ENCODE measurements at places on chromosomes 6 and 20.

GRCh38 chr6:131727868-131728267 lies 17.1 kb upstream of the CTAGE9 start:
- DNase-seq: no peak

DNA sequence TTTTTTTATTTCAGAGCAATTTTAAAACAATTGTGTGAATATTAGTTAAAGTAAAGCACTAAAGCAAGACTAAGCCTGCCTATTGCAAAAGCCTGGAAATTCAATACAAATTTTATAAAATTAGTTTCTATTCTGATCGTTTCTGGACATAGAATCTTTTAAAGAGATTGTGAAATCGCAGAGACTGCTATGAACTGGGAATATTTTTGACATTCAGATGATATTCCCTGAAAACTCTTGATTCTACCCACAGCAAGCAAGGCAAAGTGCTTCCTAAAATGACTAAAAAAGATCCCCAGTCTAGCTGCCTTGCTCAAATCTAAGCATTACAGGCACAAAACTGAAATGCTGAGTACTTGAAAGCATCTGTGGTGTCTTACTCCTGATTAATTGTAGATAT lies 187.6 kb upstream of the CEP162 start:
- no peak for DNase-seq

- DNase-seq: no peak
Measured at GRCh38 chr6:107871016-107871415, 46.9 kb upstream of the SCML4 start.

DNA sequence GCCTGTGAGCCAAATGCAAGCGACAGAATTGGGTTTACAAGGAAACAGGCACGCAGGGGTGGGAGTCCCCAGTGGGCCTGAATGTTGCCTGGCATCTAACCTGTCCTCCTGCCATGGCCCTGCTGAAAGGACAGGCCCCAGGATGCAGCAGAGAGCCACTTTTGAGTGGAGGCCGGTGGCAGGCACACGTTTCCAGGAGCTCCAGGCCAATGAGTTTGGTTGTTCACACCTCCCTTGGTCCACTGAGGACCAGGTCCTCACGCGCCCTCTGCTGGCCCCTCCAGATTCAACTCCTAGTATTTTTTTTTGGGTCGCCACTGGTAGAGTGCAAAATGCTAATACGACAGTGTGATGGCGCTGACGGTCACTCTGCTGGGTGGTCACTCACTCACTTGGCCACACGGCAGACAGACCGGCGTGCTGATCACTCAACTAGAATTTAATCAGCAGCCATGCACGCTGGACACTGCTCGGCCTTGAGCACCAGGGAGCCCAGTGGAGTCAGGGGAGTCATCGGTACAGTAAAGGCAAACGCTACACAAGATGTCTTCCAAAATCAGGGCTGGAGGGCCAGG lies 81.7 kb upstream of the NFATC2 start:
- DNase-seq: peak; percentile 72

DNA sequence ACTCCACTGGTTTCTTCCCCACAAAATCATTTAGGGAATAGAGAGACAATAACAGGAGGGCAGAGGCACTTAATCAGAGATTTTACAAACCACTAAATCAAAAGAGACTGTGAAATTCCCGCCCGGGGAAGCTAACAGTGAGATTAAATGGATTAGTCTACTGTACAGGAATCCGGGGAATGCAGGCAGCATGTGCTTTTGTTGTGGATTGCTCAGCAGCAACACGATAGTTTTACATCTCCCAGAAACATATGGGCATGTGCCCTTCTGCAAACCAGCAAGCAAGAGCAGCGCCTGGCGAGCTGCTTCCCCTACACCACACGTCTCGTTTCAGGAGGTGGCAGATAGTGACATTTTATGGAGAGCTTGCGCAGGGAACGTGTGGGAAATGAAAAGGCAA lies 382.3 kb downstream of the CD83 start:
- peak; percentile 88 for DNase-seq

DNA sequence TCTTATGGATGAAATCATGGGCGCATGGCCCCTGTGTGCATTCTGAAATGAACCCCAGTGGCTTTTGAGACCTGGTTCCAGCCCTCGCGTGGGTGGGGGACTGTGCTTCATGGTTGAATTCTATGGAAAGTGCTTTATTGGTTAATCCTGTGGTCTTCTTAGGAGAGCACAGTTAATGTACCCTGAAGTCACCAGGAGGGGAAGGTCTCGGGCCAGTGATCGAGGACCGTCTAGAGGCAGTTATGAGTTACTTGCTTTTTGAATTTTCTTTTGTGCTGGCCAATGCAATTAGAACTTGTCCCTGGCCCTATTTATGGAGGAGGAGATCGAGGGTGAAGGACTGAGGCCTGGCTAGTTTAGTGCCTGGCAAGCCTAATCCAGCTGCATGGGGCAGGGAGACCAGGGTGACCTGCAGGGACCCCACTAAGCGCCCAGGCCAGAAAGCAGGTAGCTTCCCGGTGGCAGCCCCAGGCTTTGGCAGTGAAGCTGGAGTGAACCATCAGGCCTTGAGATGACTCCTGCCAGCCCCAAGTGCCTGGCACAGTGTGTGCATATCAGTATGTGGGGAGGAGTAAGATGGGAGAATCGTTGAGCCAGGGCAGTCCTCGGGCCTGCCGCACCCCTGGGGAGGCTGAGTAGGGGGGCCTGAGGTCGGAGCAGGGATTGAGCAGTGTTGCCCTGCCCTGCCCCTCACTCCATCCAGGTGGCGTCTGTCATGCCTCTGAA lies 144.6 kb upstream of the RNF24 start:
- no peak for DNase-seq

DNA sequence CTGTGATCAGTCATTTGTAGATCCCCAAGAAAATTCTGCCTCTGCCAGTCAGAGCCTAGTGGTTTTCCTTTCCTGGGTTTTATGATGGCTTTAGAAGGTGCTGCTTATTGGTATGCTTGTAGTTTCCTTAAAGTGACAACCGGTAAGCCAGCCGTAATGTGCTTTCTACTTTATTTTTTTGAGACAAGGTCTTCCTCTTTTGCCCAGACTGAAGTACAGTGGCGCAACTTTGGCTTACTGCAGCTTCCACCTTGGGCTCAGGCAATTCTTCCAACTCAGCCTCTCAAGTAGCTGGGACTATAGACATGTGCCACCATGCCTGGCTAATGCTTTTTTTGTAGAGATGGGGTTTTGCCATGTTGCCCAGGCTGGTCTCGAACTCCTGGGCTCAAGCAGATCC lies 23.5 kb downstream of the MCM8 start:
- DNase-seq: no peak

- no peak for DNase-seq
Measured at GRCh38 chr6:83594941-83595340, 82.6 kb downstream of the PRSS35 start.

DNA sequence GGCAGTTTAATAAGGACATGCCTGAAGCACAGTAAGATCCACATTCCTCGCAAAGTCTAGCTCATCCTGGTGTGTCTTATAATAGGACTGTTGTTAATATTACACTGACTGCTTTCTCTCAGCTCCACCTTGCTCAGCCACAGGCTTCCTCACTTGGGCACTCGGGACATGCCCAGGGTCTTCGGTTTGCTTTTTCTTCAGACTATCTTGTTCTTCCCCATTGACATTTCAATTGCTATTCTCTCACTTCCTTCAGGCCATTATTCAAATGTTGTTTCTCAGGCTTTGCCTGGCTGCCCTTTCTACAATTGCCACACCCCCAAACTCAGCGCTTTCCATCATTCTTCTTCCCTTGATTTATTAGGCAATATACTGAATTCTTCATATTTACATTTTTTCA lies 274.8 kb upstream of the RGS17 start:
- DNase-seq: no peak

DNA sequence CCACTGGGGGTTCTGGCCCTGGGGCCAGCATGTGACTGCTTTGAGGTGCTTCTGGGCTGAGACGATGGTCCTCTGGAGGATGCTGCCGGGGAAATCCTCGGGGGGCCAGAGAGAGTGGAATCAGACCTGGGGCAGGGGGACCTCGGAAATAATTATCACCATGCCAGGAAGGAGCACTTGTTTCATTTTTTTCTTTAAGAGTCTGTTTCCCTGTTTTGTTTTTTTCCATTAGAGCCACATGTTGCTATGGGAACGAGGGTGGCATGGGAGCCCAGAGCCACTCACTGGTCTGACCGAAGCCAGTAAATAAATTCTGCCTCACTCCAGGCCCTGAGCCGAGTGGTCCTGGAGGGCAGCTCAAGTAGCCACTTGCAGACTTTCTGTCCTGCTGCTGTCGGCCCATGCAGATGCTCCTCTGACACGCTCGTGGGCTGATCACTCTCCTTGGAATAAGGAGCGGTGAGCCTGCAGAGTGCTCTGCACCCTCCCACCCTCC lies 365.1 kb downstream of the ZFAND3 start:
- no peak for DNase-seq

- DNase-seq: no peak
Measured at GRCh38 chr20:1870792-1871550, 24.2 kb upstream of the SIRPA start.

DNA sequence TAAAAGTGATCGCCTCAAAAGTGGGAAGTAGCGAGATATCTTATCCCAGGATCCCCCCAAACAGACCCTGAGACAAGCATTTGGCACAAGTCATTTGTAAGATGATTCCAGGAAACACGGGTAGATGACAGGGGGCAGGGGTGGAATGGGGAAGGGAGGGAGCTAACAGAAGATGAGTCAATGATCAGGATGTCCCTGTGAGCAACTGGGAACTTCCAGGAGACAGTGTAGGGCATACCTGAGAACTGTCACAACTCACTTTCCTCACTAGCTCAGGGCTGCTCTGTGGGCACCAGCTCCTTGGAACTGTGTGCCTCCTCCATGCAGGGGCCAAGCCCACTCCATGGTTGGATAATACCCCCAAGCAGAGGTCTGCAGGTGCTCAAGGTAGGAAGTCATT lies 38.5 kb upstream of the VSX1 start:
- no peak for DNase-seq

DNA sequence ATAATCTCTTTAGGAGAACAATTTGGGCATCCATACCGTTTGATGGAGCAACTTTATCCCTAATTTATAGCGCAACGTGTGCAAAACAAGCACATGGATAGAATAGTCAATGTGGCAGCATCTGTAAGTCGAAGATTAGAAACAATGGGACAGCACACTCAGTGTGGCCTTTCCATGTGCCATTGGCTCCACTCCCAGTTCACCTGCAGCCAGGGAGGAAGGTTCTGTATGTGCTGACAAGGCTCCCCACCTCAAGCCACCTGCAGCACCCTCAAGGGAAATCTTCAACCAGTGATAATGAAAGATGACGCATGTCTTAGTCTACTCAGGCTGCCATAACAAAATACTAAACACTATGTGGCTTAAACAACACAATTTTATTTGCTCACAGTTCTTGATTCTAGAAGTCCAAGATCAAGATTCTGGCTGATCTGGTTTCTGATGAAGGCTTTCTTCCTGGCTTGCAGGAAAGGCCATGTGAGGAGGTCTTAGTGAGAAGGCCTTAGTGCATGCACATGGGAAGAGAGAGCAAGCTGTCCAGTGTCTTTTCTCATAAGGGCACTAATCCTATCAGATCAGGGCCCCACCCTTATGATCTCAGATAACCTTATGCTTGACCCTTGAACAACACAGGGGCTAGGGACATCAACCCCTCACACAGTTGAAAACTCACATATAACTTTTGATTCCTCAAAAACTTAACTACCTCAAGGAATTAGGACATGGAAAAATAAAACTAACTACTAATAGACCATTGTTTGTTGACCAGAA lies 34.9 kb upstream of the SHLD1 start:
- no peak for DNase-seq

DNA sequence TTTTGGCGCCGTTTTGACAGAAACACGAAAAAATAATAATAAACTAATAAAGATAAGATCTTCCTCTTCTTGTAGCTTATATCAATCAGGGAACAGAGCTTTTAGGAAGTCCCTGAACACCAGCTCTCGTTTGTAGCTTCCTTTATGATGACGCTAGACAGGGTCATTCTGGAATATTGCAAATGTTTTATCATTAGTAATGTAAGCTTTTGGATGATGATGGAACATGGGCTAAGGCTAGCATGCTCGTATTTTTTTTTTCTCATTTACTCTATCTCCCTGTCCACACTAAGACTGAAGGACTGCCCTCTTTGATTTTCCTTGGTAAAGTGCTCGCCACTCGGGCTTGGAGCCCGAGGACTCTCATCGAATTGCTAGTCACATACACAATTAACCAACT lies 22.1 kb upstream of the POM121L2 start:
- DNase-seq: no peak

GRCh38 chr6:47187893-47188587 lies 121.7 kb downstream of the TNFRSF21 start:
- no peak for DNase-seq

- DNase-seq: no peak
Measured at GRCh38 chr6:30349421-30350177, 4.6 kb downstream of the RPP21 start.

DNA sequence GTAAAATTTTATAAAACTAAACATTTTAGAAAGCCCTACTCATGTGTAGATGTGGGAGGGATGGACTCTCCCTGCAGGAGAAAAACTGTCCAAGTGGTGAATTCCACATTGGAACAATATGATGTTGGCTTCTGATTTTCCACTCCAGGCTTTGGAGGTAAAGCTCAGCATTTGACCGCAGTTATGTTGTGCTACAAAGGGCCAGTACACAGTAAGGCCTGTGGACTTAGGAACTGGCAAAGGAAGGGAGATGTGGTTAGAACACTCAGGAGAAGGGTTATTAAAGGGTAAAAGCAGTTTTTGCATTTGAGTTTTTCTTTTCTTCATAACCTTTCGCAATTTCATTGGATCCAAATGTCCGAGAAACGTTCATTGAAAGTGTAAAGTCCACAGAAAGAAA lies 150.3 kb upstream of the SASH1 start:
- DNase-seq: peak; percentile 68

- DNase-seq: no peak
Measured at GRCh38 chr6:125173341-125174095, 19.9 kb downstream of the TPD52L1 start.

DNA sequence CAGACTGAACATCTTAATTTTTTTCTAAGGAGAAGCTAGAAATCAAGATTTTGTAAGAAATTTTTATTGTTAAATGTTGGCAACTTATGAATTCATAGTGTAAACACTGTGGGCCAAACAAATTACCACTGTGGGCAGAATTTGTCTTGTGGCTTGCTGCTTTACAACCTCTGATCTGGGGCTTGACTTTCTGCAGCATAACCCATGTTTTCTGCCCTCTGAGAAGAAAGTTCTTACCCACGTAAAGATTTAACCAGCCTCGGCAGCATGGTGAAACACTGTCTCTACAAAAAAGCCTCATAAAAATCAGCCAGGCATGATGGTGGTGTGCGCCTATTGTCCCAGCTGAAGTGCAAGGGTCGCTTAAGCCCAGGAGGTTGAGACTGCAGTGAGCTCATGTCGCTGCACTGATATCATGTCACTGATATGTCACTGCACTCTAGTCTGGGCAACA lies 12.9 kb downstream of the ITCH start:
- no peak for DNase-seq

DNA sequence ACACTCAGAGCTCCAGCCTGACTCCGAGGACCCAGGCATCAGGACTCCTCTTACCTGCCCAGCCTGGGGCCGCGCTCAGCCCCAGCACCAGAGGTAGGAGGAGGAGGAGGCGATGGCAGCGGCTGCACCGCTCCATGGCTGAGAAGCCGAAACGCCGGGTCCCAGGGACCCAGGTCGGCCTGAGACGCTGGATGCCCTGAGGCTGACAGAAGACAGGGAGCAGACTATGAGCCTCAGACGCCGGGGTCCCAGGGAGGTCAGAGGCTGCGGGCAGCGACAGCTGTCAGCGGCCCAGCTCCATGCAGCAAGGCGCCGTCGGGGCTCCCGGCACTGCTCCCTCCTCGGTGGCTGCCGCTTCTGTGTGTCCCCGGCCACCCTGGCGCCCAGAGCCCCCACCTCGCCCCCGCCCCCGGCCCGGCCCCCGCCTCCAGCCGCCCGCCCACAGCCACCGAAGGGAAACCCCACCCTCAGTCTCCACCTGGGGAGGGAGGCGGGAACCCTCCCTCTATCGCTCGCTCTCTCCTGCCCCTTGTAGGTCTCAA lies at the start of gene COL11A2:
TSS of gene COL11A2 (minus strand) at position 363 of the 542 bp plus-strand sequence. CDS start at position 136, 227 bp downstream.
- DNase-seq: no peak

Measured in cardiac fibroblast (primary cell).